A549 treated with GW870086 at 1 μM for 4 hours (cell line): ENCODE measurements at places on chromosomes 12 and 14. TPM values are rescaled to one million over a fixed set of nuclear protein-coding genes. Genes with fewer than 3 reads are reported as not detected.

Gene NFATC4
- 0.06 to 0.47 TPM (median 0.31 TPM) in 3 of 5 replicates, not detected in the others for total RNA-seq

Gene KCNMB4
- total RNA-seq: 0.11 to 0.51 TPM (median 0.25 TPM) in 5 replicates

Gene ZBTB1
- 21.1 to 23.4 TPM (median 23.1 TPM) in 5 replicates for total RNA-seq

Gene CLEC2A
- total RNA-seq: not detected in 5 replicates

Gene KIF5A
- total RNA-seq: 0.19 to 0.48 TPM (median 0.29 TPM) in 5 replicates

Gene PLEKHG7
- 0.07 TPM in 1 of 5 replicates, not detected in the others for total RNA-seq

Gene SERPINA12
- total RNA-seq: not detected in 5 replicates

Gene CCDC177
- 0.02 to 0.07 TPM (median 0.06 TPM) in 3 of 5 replicates, not detected in the others for total RNA-seq

Gene TPPP2
- total RNA-seq: not detected in 5 replicates

Gene FBXL14
- total RNA-seq: 7.7 to 12.4 TPM (median 11.1 TPM) in 5 replicates

Gene FBLN5
- total RNA-seq: 2.7 to 3.3 TPM (median 3.1 TPM) in 5 replicates

Gene CCDC197
- not detected in 5 replicates for total RNA-seq

Gene CBLN3
- total RNA-seq: 1.0 to 1.7 TPM (median 1.2 TPM) in 5 replicates

Gene ASIC1
- 4.9 to 6.2 TPM (median 5.6 TPM) in 5 replicates for total RNA-seq

Gene MAPKAPK5
- total RNA-seq: 49.3 to 60.7 TPM (median 59.1 TPM) in 5 replicates

Gene RASSF8
- 5.6 to 10.5 TPM (median 9.0 TPM) in 5 replicates for total RNA-seq

Gene SLC5A8
- not detected in 5 replicates for total RNA-seq

Gene CAPZA3
- total RNA-seq: not detected in 5 replicates

Gene KCNC2
- not detected in 5 replicates for total RNA-seq

Gene NRL
- total RNA-seq: 0.75 to 1.1 TPM (median 1.0 TPM) in 5 replicates

Gene ADAM21
- 0.05 to 0.06 TPM (median 0.05 TPM) in 3 of 5 replicates, not detected in the others for total RNA-seq

Gene TAS2R9
- total RNA-seq: not detected in 5 replicates

Gene TSHR
- total RNA-seq: not detected in 5 replicates

Gene CMA1
- total RNA-seq: not detected in 5 replicates

Gene CLEC7A
- not detected in 5 replicates for total RNA-seq

Gene NRXN3
- 0.74 to 0.89 TPM (median 0.87 TPM) in 5 replicates for total RNA-seq

Gene OTOGL
- total RNA-seq: not detected in 5 replicates
